ENCODE measurements at places on chromosomes 7 and 10.

GRCh38 chr7:84188786-84189405 is 5.7 kb downstream of the SEMA3A start:
- DNase-seq = no peak

DNA sequence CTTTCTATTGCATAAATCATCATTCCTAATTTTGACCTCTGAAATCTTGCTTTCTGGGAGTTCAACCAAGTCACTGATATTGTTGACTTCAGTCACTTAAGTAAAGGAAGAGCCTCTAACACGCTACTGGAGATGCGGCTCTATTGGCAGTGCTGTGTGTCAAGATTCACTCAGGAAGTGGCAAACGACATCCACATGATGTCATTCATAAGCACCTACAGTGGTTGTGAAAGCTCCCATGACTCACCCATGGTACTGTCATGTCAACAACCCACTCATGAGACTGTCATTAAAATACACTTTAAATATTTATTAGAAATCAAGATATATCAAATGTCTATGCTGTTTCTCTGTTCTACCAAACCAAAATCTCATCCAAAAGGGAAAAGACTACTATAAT is 52.5 kb upstream of the LHFPL3 start:
- DNase-seq = no peak

DNA sequence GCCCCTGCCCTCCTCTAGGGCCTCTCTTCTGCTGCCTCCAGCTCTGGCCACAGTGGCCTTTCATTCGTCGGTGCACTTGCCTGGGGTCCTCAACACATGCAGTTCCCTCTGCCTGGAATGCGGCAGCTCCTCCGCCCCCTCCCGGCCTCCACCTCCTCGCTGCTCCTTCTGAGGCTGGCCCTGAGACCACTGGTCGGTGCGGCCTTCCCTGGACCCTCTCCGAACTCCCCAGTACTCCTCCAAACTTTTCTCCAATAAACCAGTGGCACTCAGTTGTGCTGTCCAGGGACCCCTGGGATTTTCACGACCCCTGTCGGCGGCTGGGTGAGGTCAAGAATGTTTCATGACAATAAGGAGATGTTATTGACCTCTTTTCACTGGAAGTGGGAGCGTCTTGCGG is 53.5 kb downstream of the BMS1 start:
- no peak for DNase-seq

GRCh38 chr7:112143582-112143981 is 62.6 kb downstream of the DOCK4 start:
- no peak for DNase-seq

GRCh38 chr10:30742471-30742870 is 112.9 kb upstream of the LYZL2 start:
- DNase-seq = no peak

DNA sequence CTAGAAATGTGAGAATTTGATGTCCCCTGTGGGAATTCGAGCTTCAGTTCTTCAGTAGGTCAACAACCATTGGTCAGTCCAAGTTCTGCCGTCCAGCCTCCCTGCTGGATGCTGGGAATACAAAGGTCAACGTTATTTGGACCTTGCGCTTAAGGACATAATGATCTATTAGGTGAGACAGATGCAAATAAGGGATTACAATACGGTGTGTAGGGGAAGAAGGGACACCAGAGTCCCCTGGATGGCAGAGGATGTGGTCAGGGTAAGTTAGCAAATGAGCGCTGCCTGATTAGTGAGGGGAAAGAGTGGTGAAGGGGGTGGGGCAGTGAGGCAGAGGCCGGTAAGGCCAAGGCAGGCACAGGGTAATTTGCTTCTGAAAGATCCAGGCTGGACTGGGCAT is 16.2 kb downstream of the CCNY start:
- DNase-seq = no peak

- DNase-seq = no peak
Measured at GRCh38 chr10:96448021-96448457, 65.7 kb downstream of the TLL2 start.

DNA sequence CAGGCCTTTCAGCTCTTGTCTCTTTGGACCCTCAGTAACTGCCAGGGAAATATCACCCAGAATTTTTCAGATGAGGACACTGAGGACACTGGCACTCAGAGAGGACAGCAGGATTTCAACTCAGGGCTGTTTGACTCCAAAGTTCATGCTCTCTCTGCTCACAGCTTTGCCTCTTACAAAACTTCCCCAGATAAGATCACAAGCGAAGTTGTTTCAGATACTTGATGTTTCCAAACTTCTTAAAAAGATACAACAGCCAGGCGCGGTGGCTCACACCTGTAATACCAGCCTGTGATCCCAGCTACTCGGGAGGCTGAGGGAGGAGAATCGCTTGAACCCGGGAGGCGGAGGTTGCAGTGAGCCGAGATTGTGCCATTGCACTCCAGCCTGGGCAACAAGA is 32.4 kb upstream of the ZRANB1 start:
- DNase-seq = no peak

- no peak for DNase-seq
Measured at GRCh38 chr7:138164804-138165203, 88.5 kb downstream of the AKR1D1 start.

DNA sequence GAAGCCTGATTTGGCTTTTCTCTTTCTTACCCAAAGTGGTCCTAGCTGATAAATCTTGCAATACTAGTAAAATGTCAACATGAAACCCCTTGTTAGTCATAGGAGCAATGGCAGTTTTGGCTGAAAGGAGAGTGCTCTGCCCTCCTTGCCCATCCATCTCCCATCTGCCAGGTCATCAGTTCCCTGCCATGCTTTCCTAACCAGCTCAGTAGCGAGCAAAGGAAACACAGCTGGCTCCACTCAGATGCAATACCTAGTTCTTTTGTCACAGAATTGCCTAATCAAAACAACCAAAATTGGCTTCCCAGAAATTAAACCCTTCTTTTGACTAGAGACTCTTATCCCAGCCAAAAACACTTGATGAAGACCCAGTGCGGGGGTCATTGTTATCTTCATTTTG is 733.0 kb downstream of the CCSER2 start:
- no peak for DNase-seq

DNA sequence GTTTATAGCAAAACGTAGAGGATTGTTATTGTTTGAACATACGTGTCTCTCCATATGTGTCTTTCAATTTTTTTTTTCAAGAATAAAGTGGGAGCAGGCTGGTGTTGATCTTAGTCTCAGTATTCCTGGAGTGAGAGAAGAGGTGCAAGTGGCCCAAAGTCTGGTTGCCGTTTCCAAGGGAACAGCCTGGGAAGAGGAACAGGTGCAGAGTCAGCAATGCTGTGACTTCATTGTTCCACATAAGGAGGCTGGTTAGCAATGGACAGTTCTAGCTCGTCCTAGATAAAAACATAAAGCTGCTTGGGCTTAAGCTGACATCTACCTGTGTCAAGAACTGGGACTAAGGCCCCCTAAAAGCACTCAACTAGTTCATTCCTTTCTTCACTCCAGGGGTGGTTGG is 626.6 kb upstream of the TPK1 start:
- DNase-seq = no peak

DNA sequence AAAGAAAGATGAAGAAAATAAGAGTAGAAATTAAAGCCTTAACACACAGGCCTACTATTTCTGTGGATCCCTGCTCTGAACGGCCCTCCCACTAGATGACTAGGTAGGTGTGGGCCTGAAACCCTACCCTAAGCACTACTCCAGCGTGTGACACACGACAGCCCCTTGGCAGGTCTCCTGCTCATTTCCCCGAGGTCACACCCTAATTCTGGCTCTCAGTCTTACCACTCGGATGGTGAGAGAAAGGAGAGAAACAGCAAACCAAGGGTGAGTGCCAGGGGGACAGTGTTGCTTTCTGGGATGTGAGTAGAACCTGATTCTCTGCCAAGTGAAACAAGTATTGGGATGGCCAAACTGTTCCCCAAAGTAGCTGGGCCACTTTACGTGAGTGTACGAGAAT is 12.1 kb downstream of the GALNTL5 start:
- DNase-seq = no peak

GRCh38 chr10:22343731-22344130 is 1.6 kb upstream of the SPAG6 start:
- DNase-seq = no peak

- DNase-seq = no peak
Measured at GRCh38 chr7:140667476-140667875, 5.3 kb upstream of the ADCK2 start.

- DNase-seq = no peak
Measured at GRCh38 chr7:43139137-43139536, 26.7 kb downstream of the HECW1 start.

DNA sequence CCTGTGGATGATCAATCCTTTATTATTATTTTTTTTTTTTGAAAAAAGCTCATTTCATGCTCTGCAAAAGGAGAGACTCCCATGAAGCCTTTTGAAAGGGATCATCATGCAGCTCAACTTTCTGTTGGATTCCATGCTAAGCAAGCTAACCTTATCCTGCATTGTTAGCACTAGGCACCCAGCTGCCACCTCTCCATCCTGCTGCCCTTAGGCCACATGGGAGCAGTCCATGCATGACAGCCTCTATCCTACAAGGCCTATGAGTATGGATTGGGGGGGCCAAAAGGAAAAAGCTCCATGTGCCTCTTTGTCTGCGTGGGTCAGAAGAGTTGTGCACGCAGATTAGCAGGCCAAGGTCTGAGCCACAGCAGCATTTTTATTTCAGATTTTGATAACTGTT is 19.2 kb downstream of the SMNDC1 start:
- DNase-seq = no peak

GRCh38 chr7:123673752-123674398 is 18.2 kb downstream of the LMOD2 start:
- DNase-seq = no peak

GRCh38 chr7:112546723-112547513 is 66.1 kb downstream of the LSMEM1 start:
- no peak for DNase-seq

DNA sequence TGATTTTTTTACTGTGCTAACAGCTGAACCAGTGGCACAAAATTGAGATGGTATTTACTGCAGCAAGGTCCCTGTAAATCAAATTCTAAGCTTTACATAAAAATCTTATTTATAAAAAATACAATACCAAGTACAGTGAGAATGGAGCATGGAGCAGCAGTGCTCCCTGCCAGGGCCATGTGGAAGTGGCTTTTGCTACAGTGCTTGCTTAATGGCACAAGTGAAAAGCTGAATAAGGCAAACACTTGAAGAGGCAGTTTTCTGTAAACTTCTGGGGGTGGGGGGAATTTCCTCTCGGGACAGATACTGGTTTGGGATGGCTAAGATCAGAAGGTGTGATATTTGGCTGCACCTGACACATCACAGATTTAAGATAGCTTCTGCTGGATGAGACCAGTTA is 27.5 kb downstream of the AP3M1 start:
- DNase-seq = no peak

- DNase-seq = no peak
Measured at GRCh38 chr10:34104829-34105572, 710.1 kb downstream of the PARD3 start.

- DNase-seq = no peak
Measured at GRCh38 chr7:37601321-37601720, 82.2 kb upstream of the GPR141 start.

- no peak for DNase-seq
Measured at GRCh38 chr10:16816830-16817124, 447 bp downstream of the RSU1 start.

DNA sequence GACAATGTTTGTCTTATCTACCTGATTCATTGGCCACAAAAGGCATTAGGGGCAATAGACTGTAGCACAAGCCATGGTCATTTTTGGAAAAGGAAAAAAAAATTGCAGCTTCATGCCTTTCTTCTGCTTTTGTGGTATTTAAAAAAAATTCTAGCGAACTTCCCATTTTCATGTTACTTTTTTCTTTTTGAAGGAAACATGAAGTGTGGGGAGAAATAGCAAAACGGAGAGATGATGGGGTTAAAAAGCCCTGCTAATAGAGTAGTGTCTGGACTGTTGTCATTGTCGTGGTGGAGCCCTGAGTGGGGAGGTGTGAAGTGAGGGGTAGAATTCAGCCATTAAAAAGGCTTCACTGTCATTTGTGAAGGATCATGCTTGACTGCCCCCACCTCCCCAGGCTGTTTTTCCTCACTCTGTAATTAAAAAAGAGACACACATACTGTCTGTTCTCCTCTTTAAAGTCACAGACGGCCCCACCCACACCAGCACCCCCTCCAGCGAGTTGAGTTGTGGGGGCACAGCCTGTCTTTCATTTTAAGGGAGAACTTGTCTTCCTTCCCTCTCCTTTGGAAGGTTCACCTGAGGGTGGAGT is 272.4 kb downstream of the CREB5 start:
- DNase-seq = no peak

- DNase-seq = no peak
Measured at GRCh38 chr7:4791101-4791737, 15.8 kb downstream of the AP5Z1 start.

DNA sequence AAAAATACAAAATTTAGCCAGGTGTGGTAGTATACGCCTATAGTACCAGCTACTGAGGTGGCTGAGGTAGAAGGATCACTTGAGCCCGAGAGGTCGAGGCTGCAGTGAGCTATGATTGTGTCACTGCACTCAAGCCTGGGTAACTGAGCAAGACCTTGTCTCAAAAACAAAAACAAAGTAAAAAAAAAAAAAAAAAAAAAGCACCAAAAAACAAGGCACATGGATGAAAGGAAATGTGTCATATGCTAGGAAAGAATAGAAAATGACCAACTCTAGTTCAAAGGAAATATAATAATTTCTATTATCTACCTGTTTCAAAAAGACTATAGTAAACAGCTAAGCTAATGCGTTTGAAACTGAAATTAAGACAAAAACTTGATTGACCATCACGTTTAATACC is 33.8 kb downstream of the UBE2H start:
- DNase-seq = no peak

- no peak for DNase-seq
Measured at GRCh38 chr7:71633551-71634008, 501.6 kb downstream of the GALNT17 start.

GRCh38 chr10:126599949-126600682 is 70.4 kb downstream of the C10orf90 start:
- DNase-seq = no peak

DNA sequence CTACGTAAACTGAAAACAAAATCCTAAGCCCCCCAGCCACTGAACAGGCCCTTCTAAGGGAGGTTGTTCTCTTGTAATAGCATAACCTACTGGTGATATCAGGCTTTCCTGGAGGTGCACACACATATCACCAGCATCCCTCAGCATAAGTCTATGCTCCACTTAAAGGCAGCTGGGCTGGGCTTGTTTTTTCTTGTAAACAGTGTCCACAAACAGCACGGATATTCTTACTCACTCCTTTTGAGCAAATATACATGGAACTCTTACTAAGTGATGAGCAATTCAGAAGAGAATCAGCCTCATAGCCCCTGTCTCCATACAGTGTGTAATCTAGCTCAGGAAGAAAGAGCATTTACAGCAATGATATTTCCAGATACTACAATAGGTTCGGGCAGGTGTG is 2.4 kb downstream of the LRIT1 start:
- no peak for DNase-seq
